ENCODE measurements at places on chromosomes 1 and 21.
A peak's percentile ranks its signal among the peaks of the same experiment; 100 is the strongest.

DNA sequence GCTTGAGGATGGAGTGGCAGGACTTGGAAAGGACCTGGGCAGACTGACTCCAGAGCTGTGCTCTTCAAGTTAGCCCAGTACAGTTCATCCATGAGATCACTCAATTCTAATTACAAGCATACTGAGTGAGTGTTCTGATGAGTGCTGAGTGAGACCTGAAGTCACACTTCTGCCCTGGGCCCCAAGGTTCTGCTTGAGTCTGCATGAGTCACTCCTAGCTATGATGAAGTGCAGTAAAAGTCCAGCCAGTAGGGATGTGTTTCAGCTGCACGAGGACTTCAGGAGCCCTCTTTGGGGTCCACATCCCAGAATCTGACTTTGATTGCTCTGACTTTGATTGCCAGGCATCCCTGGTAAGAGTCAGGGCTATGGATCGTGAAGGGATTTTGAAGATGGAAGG is 35.8 kb downstream of the PLEKHA6 start:
- DNase-seq, result peak; percentile 42

GRCh38 chr1:62327360-62328055 is 8.3 kb upstream of the KANK4 start:
- DNase-seq, result no peak

DNA sequence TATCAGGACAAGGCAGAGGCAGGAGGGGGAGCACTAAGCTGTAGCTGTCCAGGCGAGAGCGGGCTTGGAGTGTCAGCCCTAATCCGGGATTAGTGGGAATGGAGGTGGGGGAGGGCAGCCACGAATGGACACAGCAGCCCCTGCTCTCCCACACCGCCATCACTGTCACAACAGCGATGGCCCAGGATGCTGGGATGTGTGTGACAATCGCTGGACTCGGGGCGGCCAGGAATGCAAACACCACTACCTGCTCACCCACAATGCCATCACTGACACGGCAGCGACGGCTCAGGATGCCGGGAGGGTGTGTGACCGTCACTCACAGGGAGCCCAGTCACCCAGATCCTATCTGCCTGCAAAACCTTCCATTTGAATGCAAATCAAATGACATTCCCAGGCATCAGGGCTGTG is 2.9 kb downstream of the C2CD2 start:
- no peak for DNase-seq

GRCh38 chr1:47227341-47228232 is 4.4 kb downstream of the TAL1 start:
- DNase-seq, result no peak

DNA sequence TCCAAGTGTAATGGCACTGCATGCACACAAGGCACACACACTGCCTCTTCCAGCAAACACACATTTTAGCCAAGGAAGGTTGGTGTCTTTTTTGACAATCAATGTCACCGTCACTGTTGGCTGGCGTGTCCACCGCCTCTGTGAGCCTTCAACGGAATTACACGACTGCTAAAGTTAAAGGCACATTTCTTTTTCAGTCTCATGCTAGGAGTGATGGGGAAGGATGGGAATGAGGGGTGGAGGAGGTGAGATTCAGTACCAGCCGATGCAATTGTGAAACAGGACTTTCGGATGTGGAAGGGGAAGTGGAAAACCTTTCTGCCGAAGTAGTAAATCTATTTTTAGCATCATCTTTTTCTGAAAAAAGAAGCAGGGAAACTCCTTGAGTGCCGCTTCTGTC is 1.4 kb downstream of the ELAVL4 start:
- no peak for DNase-seq

DNA sequence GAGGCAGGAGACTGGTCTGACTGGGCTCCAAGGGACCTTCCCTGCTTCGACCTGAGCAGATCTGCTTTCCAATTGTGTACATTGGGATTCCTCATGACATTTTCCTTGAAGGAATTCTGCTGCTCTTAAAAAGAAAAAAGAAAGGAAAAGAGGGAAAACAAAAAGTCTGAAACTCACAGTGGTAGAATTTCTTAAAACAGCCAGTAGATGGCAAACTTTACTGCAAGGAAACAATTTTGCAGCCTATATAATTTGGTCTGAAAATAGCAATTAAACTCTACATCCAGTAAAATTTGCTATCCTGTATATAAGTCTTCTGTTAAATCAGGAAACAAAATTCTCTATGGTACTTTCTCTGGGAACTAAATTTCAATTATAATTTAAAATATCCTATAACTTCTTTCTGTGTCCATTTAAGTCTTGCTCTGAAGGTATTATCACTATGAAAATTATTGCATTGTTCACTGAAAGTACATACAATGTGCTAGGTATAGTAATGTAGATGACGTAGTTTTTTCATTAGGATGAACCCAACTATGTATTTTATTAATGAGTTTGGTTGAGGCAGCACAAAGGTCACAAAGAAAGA is 59.8 kb downstream of the CRB1 start:
- no peak for DNase-seq

GRCh38 chr1:170284951-170285350 is 139.2 kb downstream of the NTMT2 start:
- no peak for DNase-seq

GRCh38 chr1:3482378-3482849 is 27.9 kb downstream of the ARHGEF16 start:
- peak; percentile 82 for DNase-seq

DNA sequence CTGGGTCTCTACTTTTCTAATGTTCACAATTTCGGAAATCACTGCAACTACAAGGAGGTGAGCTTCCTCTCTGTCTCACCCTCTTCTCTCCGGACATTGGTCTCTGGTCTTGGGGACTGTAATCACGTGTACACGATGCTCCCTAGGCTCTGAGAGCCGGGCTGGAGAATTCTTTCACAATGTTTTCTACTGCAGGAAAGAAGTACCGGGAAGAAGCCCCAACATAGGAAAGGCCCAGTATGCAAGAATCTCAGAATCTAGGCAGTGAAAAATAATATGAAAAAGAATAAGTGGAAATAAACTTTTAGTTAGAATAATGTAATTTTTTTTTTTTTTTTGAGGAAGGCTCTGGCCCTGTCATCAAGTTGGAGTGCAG is 13.5 kb upstream of the HJV start:
- DNase-seq, result no peak

DNA sequence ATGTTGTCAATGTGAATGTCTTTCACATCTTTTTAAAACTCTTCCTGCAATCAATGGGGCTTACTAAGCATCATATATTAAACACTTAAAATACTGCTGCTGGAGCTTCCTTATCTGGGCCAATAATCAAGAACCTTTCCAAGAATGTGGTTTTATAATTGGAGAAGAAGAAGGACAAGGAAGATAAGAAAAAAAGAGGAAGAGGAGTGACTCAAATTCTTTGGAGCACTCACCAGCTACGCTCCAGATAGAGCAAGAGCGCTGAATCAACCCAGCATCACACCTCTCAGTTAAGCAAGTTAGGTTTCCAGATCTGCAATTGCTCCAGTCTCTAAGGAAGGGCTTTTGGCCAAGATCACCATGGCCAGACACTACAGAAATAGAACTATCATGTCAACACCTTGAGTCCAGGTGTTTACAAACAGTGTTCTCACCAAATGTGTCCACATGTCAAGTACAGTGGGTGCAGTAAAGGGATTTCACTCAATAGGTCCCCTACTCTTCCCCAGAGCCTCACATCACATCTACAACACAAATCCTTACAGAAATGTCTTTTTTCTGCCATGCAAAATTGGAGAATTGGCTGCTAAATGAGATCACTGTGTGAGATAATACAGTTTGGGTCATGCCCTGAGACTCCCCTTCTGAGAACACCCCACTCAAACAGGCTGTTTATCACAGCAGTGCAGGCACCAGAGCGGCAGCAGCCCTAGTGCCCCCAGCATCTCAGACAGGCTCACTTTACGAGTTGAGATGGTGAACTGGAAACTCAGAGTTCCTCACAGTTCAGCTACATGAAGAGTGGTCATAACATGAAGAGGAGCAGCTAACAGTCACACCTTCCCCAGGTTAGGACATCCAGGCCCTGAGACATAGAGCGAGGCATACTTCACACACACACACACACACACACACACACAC is 1.7 kb upstream of the SPRR2B start:
- DNase-seq, result no peak

DNA sequence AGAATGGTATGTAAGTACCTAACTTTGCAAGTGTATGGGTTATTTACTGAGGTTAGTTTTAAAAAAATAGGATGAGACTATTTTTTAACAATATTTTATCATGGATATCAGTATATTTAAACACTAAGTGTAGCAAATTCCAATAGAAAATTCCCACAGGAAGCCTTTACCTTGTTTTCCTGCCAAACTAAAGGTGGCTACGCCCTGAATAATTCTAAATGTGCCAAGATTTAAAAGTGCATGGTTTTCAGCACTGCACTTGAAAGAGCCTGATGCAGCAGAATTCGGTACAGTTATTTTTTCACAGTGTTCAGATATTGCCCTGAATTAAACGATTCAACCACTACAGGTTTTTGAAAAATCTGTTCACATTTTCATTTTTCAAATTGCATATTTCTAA is 1622.8 kb upstream of the B3GALT2 start:
- no peak for DNase-seq

DNA sequence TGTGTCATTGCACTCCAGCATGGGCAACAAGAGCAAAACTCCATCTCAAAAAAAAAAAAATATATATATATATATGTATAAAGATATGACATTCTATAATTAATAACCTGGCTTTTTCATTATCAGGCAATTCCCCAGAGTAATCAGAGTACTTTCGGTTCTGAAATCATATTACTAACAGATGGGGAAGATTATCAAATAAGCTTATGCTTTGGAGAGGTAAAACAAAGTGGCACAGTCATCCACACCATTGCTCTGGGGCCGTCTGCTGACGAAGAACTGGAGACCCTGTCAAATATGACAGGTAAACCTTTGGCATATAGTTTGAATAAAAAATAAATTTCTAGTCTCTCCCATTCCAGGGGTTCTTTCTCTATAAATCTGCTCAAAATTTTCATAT is 58.5 kb upstream of the SH3GLB1 start:
- DNase-seq, result no peak

DNA sequence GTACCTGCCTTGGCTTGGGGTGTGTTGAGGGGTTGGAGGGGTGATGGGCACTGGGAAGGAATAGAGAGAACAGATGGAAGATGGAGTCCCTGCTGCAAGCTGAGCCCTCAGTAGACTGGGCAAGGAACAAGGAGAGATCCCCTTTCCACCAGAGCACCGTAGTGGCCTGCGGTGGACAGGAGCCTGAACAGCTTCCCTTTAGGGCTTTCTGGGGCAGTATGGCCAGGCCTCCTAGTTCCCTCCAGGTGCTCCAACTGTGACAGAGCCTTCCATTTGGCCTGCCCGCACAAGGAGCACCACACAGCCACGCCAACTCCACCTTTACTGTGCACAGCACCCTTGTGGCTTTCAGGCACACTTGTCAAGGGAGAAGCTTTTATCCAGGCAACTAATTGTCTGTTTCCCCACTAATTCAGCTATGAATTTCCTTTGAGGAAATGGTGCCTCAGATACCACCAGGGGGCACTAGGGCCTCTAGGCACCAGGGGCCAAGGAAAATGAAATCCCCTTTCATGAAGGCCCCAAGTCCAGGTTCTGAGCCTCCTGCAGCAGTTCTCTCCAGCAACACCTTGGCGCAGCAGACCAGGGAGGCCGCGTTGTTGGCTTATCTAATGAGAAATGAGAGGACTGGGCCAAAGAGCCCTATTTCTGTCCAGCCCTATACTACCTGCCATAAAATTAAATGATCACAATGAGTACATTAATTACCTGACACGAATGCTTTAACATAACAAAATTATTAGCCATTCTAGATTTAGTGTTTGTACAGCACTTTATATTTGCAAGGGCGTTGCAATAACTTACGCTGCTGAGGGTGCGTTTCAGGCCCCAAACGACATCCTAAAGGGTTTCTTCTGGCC is 23.1 kb upstream of the ERI3 start:
- DNase-seq, result peak; percentile 7

DNA sequence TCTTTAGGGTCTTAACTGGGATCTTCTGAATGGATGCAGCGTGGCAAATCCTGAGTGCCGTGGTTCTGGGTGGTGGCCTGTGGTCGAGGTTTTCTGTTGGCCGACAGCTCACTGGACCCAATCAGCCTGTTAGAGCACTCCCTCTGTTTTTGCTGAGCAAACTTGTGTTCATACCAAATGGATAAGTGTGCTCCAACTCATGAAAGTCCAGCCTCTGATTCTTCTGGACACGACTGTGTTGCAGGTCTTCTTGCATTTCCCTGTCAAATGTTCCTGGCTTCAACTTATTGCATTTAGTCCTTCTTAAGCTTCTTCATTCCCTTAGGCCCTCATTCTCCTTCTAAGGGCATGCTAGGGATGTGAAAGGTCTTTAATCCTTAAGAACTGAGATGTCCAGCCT is 63.7 kb downstream of the AJAP1 start:
- DNase-seq, result no peak

Data from foreskin keratinocyte (primary cell).